ENCODE measurements at places on chromosomes 4 and X.

GRCh38 chrX:81890521-81890920 is 688.6 kb downstream of the SH3BGRL start:
- no peak for DNase-seq

- no peak for DNase-seq
Measured at GRCh38 chr4:1177274-1178141, 5.1 kb upstream of the SPON2 start.

DNA sequence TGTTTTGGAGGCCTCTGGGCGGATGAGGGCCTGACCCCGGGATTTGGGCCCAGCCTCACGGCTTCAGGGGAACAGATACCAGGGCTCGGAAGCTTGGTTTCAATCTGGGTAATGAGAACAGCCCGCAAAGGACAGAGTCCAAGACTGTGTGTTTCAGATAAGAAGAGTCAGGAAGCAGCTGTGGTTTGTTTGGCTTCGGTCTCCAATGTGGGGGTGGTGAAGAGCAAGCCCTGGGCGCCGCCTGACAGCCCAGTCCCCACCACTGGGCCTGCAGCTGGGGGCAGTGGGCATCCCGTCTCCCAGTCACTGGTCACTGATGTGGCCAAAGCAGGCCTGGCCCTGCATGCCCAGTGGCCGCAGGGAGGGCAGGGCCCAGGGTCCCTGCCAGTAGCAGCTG is 9.1 kb downstream of the WFS1 start:
- no peak for DNase-seq

DNA sequence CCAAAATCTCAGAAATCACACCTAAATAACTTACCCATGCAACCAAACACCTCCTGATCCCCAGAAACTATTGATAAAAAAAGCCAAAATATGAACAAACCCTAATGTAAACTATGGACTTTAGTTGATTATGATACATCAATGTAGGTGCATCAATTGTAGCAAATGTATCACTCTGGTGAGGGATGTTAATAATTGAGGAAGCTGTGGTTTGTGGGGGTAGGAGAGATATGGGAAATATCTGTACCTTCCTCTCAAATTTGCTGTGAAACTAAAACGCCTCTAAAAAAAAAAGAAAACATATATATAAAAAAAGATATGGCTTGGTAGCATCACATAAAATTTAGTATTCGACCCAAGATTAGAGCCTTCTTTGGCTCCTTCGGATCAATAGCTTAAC is 144.3 kb upstream of the CPEB2 start:
- DNase-seq = no peak

DNA sequence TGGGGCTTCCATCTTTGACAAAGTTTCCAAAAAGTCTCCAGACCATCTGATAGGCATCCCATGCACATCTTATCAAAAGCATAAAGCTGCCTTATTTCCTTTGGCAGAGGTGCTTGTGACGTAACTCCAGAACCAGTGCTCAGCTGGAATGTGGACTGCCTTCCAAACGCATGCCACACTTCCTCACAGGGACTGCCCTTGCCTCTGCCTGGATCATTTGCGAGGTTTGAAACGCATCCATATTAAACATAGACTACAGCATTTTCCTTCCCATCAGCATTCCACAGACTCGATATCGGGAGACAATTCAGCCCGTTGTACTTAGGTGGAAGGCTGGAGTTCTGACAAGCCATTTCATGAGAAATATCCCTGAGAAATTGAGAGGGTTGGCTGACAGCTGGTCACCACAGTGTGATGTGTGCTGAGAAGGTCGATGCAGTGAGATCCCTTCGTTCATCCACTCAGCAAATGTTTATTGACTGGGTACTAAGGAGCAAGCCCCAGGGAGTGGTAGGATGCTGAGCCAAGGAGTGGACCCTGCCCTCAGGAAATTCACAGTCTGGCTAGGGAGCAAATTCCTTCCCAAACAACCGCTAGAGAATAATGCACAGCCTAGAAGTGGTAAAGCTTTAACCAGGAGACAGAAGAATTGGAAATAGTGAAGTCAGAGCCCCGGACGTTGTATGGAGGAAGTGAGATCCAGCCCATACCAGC is 376.0 kb downstream of the BCOR start:
- no peak for DNase-seq

DNA sequence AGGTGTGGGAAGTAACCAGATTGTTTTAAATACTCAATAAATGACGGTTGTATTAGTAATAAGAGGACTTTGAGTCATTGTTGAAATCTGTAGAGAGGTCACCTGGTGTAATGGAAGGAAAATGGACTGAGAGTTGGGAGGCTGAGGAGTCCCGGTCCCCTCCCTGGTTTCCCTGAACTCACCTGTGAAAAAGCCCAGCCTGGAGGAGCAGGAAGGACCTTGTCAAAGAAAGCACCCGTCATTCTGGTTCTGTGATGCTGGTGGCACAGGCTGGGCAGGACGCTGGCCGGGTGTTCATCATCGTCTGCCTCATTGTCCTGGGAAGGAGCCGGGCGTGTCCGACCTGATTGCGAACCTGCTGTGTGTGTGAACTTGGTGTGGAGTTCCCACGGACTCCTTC is 70.8 kb downstream of the SORCS2 start:
- DNase-seq = no peak

DNA sequence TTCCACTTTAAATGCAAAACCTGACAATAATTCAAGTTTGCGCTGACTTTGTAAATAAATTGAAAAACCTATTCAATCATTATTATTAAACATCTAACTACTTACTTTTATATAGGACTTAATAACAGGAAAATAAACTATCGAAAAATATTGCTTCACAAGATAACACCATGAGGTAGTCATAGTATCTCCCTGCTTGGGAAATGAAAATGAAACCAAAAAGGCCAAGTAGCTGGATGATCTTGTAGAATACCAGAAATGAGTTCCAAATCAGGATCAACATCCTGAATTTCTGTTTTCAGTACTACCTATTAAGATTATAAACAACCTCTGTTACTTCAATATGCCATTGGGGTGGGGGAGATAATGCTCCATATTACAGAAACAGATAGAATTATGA is 58.9 kb downstream of the CHIC2 start:
- DNase-seq = no peak

DNA sequence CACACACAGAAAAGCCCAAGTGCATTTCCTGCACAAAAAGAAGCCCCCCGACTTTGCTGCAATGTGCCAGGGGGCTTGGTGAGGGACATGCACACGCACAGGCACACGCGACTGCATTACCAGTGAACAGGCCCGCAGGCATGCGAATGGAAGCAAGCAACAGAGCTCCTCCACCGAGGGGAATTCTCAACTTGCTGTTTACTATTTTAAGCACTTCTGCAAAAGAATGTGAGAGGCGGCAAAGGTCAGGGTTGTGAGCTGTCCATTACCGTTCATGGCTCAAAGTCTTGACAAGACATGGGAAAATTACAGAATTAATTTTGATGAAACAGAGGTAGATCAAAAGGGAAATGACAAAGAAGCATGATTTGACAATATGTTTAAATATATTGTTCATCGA is 342.5 kb upstream of the NOCT start:
- DNase-seq = no peak

DNA sequence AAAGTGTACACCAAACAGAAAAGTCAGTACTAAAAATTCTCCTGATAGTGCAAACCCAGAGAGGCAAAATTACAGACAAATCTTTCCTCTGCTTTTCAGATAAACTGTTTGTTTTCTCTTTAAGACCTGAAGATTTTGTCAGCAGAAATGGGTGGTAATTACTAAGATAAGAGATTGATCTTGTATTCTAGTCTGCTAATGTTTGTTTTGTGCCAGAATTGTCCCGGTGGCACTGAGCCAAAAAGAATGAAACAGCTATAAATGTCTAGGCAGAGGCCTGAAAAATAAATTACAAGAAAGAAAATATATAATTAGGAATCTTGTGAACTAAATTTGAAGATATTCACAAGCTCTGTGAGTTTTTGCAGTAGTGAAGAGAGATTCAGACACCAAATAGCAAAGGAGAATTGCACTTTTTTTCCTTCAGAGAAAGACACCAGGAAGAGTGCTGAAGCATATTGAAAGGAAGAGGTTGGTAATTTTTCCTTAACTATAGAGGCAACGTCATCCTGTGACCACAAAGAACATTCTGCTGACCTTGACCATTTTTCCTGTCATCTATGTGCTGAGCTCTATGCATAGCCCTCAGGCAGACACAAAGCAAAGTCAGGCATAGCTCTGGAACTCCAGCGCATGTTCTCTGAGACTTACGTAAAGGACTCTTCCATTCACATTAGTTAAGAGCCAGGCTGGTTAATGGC is 314.5 kb upstream of the RASGEF1B start:
- DNase-seq = no peak

Data from stimulated activated CD8-positive, alpha-beta memory T cell treated with anti-CD3 and anti-CD28 coated beads, Interleukin-15, amount 100 ng/mL, for 24 hours (primary cell).